Left colon (tissue), 2 donors: ENCODE measurements at places on chromosomes 11 and 22. TPM values are rescaled to one million over a fixed set of nuclear protein-coding genes. Genes with fewer than 3 reads are reported as not detected.

Gene LSP1
- 9.9 TPM for total RNA-seq

DNA sequence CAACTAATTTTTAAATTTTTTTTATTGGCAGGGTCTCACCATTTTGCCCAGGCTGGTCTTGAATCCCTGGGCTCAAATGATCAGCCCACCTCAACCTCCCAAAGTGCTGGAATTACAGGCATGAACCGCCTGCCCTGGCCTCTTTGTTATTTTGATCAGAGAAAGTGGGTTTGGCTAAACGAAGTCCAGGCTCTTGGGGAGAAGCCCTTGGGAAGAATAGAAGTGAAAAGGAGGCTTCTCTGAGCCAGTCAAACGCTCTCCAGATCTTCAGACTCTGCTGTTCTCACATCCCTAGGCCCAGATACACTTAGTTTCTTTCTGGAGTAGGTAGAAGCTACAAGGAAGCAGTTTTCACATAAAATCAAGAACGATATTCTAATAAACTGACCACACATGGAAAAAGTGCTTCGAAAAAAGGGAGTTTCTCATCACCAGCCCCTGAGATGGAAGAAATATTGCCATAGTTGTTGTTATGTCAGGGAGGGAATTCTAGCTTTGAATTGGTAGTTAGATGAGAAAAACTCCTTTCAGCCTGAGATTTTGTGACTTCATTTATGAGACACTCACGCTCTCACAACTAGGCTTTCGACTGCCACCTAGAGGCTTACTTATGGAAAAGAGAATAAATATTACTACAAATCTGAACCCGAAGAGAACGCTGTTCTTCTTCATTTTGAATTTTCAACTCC, 41.7 kb upstream of the AQP11 start:
- peak; percentile 19 for DNase-seq

- DNase-seq, result no peak
Measured at GRCh38 chr22:32052936-32053791, 10.1 kb downstream of the SLC5A1 start.

DNA sequence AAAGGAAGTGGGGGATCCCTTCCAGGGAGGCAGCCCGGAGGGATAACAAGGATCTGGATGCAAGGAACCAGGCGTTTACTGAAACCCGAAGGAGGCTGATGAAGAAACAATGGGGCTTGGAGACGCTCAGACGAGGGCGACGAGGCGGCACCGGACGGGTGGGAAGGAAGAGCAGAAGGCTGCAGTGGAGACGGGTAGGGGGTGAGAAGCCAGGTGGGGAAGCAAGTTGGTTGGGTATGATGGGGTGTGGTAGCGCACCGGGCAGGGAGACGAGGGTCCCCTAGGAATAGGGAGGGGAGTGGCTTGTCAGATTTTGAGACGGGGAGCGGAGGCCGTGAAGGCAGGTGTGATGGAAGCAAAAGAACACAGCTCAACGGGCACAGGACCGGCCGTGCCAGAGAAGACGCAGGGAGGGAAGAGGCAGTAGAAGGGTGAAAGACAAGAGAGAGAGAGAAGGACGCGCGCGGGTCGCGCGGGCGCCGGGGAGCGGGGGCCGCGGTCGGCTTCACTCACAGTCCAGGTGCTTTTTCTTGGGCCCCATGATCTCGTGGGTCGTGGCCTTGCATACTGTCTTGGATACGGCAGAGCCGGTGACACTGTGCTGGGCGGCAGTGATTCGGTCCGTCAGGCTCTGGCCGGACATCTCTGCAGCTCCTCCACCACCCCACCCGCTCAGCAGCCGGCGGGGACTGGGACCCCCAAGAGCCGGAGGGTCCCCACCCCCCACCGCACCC, 579 bp downstream of the PICALM start:
- peak; percentile 58 for DNase-seq

- no peak for DNase-seq
Measured at GRCh38 chr22:50724616-50725015, 13.4 kb upstream of the ACR start.

GRCh38 chr11:117175104-117175503, 3.4 kb upstream of the SIDT2 start:
- DNase-seq, result no peak
